DMS79 treated with DMSO at 0.1 percent for 48 hours (cell line): ENCODE measurements at places on chromosomes 5 and 9.

GRCh38 chr9:136903041-136903554 lies 16.8 kb downstream of the TRAF2 start:
- DNase-seq = no peak

DNA sequence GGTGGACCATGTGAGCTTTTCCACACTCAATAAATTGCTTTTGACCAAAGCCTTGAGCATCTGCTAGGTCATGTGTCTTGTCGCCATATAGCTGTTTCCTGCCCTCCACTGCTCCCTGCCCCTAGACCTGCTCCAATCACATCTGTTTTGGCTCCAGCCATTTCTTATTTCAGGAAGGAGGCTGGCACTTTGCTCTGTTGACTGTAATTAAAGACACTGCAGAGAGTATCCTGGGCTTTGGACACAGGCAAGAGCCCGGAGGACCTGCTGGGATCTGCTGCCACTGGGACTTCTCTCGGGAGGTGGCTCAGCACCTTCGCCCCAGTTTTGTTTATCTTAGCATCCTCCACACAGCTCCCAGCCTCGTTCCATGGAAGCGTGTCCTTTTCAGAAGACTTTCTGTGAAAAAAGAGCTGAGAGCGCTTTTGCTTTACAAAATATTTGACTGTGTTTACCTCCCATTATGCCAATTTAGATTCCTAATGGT lies 153.2 kb downstream of the MED10 start:
- no peak for DNase-seq

- no peak for DNase-seq
Observed at GRCh38 chr9:33189331-33189791, 22.2 kb upstream of the B4GALT1 start.

DNA sequence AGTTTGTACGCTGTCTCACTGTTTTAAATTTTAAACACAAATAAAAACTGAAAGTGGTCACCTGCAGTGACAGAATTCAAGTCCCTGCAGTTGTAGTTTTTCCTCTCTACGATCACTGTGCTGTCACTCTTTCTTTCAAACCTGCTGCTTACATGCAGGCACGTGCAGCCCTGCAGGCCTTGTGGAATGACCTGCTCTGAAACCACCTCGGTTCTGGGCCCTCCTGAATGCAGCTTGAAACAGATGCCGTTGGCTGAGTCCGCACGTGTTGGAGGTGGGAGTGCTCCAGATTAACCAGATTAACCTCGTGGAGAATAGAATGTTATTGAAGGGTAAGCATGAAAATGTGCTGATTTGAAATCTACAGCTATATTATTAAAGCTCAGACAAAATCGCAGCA lies 126.0 kb upstream of the ERCC6L2 start:
- no peak for DNase-seq

DNA sequence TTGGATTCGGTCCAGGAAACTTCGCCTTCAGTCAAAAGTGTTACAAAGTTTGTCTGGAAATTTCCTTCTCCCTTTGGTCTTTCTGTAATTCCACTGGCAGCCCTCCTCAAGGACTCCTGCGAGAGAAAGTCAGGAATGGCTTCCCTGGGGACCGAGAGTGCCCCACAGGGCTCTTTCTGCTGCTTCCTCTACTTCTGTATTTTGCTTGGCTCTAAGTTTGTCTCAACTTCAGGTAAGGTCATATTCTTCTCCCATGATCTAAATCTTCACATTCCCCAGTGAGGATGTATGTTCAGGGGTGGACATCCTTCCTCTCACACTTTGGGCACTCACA lies 10.3 kb upstream of the RIOK2 start:
- no peak for DNase-seq

GRCh38 chr9:35484406-35484805 lies 5.5 kb upstream of the RUSC2 start:
- no peak for DNase-seq

- DNase-seq = no peak
Observed at GRCh38 chr5:80990971-80991370, 30.8 kb downstream of the RASGRF2 start.

- no peak for DNase-seq
Observed at GRCh38 chr9:90037146-90037797, 432.5 kb downstream of the GADD45G start.

DNA sequence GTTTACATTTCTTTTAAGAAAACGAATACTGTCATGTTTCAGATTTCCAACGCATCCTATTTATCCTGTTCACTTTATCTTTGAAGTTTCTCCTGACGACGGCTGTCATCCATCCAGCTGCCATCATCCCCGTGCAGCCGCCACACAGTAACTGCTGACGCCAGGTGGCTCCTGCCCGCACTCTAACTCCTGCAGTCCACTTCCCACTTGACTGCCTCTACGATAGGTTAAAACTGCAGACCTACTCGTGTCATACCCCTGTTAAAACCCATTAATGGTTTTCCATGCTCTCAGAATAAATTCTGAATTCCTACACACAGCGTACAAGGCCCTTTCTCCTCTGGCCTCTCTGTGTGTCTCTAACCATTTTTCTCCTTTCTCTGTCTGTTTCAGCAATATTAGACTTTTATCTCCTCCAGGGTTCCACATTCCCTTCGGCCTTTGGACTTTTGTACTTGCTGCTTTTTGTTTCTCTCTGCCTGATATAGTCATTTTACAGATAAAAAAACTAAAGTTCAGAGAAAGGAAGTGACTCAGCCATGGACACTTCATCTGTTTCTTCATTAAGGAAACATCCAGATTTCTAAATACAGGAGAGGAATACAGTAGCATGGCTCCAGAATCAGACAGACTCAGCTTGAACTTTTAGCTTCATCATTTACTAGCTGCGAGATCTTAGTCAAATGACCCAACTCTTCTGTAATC lies 84.9 kb downstream of the ADAMTS12 start:
- no peak for DNase-seq

DNA sequence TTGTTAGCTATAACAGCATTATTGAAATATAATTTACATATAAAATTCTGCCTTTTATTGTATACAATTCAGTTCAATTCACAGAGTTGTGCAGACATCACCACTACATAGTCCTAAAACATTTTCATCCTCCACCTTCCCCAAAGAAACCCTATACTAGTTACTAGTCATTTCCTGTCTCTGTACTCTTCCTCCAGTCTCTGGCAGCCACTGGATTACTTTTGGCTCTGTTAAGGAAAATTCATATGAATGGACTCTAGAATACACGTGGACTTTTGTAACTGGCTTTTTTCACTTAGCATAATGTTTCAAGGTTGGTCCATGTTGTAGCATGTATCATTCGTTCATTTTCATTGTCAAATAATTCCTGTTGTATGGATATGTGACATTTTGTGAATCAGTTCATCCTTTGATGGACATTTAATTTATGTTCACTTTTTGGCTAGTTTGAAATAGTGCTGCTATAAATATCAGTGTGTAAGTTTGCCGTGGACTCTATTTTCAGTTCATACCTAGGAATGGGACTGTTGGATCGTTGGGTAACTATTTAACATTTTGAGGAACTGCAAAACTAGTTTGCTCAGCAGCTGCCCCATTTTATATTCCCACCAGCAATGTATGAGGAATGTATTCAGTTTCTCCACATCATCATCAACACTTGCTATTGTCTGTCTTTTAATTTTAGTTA lies 9.7 kb downstream of the ICE1 start:
- DNase-seq = no peak

- DNase-seq = no peak
Observed at GRCh38 chr5:133259199-133259997, 207.6 kb downstream of the HSPA4 start.

DNA sequence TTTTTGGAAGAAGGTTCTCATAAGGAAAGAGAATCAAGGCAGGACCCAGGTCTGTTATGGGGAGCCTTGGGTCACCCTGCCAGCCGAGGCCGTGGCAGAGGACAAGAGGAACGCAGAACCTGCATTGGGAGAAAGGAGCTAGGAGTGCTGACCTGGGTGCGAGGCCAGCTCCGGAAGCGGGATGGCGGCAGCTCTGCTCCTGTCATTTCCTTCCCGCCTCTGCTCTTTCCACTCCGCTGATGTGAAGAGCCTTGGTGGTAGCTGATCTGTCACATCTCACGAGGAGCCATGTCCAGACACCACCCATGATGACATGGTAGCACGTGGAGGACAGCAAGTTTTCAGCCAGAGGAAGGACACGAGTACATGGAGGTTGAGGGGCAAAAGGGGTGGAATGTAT lies 109.5 kb upstream of the COL5A1 start:
- no peak for DNase-seq

DNA sequence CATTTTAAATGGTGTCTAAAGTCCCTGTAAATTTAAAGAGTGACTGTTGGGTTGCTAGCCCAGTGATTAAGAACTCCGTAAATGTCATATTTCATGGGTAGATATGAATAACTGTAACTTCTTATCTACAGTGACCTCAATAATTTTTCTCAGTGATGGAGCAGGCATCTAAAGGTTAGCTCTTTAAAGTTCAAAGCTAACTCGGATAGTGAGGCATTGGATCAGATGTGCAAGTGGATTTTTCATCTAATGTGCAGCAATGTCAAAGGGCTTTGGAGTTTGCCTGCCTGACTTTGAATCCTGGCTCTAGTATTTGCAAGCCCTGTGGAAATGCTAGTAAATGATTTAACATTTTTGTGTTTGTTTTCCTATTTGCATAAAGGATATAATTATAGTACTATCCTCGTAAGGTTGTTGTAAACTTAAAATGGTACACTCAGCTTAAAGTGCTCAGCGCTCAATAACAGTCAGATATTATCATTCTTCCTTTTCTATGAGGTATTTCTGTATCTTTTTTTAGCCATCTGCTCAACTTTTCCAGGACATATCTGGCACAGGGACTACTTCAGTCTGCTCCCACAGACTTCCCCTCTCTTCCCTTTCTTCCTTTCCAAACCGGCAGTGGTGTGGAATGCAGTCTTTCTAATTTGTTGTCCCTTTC lies 163.7 kb upstream of the ELL2 start:
- DNase-seq = no peak

DNA sequence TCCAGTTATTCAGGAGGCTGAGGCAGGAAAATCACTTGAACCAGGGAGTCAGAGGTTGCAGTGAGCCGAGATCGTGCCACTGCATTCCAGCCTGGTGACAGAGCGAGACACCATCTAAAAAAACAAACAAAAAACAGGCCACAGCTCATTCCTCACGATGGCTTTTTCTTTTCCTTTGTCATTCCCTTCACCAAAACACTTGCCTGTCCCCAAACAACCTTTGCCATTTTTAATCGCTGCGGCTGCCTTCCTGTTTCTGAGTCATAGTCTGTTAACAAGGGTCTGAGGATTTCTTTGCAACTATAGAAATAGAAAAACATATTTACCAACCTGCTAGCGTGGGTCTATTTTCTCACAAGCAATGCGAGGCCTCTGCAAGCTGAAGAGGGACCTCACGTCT lies 123.0 kb upstream of the FSTL4 start:
- no peak for DNase-seq

DNA sequence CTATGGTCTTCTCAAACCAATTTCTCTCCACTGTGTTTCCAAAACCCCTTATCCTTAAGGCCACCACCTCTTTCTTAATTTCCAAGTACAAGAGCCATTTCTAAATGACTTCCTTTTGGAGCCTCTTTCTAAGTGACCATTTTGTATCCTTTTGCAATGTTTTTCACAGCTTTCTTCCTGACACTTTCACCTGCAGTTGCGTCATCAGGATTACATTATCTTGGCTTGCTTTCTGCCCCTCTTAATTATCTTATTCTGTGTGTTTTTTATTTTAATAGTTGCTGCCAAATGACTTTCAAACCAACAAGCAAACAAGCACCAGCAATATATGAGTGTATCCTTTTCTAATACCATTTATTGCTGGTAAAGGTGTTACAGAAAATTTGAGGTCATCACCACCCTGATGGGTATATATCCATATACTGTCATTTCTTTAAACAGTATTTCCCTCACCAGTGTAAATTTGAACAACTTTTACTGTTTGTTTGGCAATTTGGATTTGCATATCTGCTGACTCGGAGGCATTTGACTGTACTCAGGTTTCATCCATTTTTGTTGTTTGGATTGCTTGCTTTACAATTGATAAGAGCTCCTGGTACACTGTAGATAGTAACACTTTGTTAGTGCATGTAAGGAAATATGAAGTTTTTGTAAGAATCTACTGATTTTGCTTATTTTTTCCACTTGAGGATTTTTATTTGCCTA lies 5.4 kb upstream of the ANXA1 start:
- DNase-seq = no peak

GRCh38 chr9:93893899-93894690 lies 61.1 kb downstream of the BARX1 start:
- no peak for DNase-seq

- DNase-seq = no peak
Observed at GRCh38 chr9:32500768-32501167, 25.2 kb downstream of the RIGI start.

DNA sequence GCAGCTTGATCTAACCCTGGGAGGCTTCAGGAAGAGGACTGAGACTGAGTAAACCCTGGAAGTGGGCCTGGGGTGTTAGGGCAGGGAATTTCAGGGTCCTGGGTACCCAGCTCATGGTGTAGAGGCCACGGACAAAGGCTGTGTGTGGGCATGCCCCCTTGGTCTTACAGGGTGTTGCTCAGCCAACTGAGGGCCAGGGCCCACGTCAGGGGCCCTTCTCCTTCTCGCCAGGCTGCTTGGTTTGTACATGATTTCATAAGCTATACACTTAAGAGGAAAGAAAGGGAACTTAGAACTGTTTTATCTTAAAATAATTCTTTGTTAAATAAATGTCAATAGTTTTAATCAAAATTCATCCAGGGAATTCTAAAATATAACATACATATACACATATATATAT lies 95.4 kb downstream of the TLE4 start:
- no peak for DNase-seq

DNA sequence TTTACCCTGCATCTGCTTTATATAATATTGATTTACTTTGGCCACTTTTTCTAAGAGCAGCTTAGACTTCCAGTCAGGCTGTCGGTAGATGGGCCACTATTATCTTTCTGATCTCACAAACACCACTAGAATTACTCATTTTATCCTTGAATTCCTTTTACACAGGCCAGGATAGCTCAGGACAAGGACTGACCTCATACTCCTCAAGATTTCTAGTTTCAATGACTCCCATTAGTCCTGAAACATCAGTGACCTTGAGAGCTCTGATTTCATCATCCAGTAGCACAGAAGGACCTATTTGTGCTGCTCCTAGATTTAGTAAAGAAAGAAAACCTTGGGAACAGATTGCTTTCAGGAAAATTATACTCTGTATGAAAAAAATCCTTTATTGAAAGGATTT lies 727.9 kb upstream of the PTPRD start:
- no peak for DNase-seq

GRCh38 chr9:35932735-35933134 lies 23.4 kb downstream of the SPAAR start:
- no peak for DNase-seq

DNA sequence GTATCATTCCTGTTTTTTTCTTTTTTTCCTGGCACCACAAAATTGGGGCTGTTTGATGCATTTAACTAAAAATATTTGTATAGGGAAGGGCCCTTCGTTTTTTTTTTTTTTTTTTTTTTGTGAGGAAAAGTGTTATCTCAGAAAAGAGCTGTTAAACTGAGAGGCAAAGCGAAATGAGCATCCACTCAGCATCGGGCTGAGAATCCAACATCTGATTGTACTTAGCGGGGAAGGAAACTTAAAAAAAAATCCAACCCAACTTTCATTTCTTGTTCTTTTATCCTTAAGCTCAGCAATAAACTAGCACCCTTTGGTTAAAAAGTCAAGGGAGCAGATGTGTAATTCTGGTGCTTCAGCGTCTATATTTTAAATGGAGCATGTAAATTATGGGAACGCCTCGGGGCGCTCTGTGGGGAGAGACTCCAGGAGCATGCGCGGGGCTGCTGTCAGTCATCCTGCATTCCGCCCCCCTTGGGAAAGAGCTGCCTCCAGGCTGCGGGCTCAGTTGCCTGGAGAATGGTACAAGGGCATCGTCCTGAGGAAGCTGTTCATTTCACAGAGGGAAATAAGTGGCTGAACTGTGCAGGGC lies 33.3 kb downstream of the DMRT2 start:
- DNase-seq = no peak

- no peak for DNase-seq
Observed at GRCh38 chr5:171826132-171826531, 40.5 kb downstream of the SMIM23 start.
